Activated T-cell treated with anti-CD3 and anti-CD28 coated beads, Interleukin-2, amount 50 U/mL, for 72 hours (primary cell): ENCODE measurements at places on chromosomes 5 and 9. TPM values are rescaled to one million over a fixed set of nuclear protein-coding genes. Genes with fewer than 3 reads are reported as not detected.

Gene FGF1
- total RNA-seq, result not detected

Gene AK1
- 37.7 TPM for total RNA-seq

Gene TRIM36
- not detected for total RNA-seq

Gene CA9
- 0.65 TPM for total RNA-seq

GRCh38 chr5:158320178-158320674 is 461.3 kb upstream of the CLINT1 start:
- no peak for DNase-seq

- DNase-seq, result no peak
Observed at GRCh38 chr5:180870276-180871068, 9.4 kb upstream of the ZFP62 start.

GRCh38 chr9:129340427-129341170 is 162.5 kb upstream of the IER5L start:
- DNase-seq, result no peak

- peak; percentile 71 for DNase-seq
Observed at GRCh38 chr9:95724253-95724991, 151.1 kb upstream of the ERCC6L2 start.

- no peak for DNase-seq
Observed at GRCh38 chr5:3210531-3210930, 385.1 kb upstream of the IRX1 start.

DNA sequence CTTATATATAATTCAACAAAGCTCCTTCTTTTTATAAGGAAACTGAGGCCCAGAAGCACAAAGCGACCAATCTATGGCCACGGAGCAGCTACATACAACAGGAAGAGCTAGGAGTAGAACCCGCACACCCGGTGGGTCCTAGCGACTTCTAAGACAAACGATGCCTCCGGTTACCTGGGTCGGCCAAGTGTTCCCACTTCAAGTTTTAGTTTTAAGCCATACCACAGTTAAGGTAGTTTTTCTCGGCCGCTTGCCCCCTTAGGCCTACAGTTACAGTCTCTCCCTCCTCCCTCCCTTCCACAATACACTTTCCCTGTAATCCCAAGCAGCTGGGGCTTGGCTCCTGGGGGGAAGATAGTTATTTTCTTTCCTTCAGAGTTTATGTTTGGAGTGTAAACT is 533 bp downstream of the SREK1IP1 start:
- peak; percentile 23 for DNase-seq

- DNase-seq, result no peak
Observed at GRCh38 chr5:39137819-39138451, 63.7 kb upstream of the RICTOR start.

GRCh38 chr9:75992482-75993206 is 102.2 kb downstream of the PCSK5 start:
- DNase-seq, result no peak

DNA sequence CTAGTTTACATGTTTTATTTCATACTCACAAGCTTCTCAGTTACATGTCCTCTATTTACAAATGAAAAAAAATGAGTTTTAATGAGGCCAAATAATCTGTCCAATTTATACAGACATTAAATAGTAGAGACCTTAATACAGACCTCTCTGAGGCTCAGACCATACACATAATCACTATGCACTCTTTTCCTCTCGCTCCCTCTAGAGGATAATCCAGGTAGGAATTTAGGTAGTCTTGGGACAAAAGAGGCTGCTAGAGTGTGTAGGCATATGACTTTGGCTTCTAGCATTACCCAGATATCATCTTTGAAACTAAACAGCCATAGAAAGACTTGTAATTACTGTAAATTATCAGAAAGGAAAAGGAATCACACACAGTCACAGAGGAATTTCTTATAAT is 444.7 kb downstream of the HINT1 start:
- DNase-seq, result no peak

DNA sequence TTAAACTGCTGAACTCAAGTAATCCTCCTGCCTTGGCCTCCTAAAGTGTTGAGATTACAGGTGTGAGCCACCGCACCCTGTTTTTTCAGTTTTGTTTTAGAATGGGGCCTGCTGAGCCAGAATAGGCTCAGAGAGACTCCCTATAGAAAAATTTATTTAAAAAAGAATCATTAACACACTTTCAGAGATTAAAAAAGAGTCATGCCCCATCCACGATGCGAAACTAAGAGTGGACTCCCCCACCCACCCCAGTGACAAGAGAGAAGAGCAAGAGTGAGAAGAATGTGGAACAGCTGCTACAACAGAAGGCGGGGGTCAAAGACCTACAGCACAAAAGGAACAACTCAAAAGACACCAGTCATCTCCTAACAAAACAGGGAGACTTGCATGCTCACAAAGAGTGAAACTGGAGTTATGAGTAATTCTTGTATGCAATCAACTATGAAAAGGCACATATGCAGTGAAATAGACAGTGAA is 47.2 kb downstream of the GLDC start:
- peak; percentile 63 for DNase-seq

- no peak for DNase-seq
Observed at GRCh38 chr5:170545811-170546210, 42.0 kb downstream of the KCNIP1 start.

DNA sequence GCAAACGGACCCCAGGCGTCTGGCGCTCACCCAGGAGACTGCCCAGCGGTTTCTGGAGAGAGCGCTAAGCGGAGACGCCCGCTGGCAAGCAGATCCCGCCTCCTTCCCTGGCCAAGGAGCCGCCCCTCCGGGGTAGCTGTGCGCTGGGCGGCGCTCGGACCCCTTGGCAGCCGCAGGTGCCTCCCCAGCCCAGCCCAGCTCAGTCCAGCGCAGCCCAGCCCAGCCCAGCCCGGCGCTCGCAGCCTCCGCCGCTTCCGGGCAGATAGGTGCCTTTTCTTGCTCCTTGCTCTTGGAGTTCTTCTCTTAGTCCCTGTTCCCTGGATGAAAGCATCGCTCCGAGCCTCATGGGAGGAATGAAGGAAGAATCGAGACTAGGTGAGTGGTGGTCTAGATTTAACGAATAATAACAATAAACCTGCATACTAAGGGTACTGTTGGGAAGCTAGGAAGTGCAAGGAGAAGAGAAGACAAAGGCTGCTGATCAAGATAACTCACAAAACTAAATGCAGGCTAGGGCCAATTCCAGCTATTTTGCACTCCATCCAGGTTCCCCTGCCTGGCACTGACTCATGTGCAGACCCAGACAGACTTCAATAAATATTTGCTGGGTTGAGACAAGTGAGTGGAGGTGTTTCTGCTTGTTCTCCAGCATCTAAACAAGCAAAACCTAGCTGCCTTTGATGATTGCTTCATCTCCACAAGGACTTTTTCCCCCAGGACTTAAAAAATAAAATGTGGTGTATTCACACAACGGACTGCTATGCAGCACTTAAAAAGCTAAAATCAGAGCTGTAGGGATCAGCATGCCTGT is at the start of gene STK32A:
Gene STK32A, plus strand, starts transcription at position 202 of the 811 bp plus-strand sequence. CDS start 4,609 bp downstream, outside the sequence.
- no peak for DNase-seq

GRCh38 chr9:27586304-27586703 is 13.0 kb upstream of the C9orf72 start:
- DNase-seq, result no peak

DNA sequence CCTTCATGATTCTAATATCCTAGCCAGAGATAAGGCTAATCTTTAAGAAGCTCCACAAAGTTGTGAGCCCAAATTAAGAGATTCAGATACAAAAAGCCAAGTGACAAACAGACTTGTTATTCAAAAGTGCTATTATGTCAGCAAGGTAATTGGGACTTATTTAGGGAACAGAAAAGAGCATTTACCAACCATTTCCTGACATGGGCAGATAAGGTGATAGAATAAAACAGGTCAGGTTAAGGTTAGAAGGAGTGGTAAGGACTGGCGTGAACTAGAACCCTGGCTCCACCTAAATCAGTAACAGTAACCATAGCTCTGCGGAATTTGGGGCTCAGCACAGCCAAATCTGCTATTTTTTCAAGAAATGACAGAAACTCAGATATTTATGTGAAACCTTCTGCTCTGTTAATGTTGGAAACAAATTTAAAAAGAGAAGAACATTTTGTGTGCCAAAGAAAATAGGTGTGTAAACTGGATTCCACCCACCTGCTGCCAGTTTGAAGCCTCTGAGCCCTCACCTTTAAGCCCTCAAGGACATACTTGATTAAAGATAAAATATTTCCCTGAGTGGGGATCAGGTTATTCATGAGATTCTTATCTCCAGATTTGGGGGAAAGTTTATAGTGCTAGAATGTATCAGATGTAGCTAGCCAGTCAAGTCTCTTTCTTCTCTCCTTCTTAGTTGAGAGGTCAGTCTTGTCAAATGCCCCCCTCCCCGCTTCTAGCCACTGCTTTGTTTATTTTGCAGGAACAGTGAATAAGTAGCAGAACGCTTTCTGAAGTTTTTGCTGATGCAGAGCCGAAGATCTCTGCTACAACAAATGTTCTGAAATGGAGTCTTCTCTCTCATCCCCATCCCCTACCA is 10.2 kb upstream of the ERMP1 start:
- DNase-seq, result no peak

DNA sequence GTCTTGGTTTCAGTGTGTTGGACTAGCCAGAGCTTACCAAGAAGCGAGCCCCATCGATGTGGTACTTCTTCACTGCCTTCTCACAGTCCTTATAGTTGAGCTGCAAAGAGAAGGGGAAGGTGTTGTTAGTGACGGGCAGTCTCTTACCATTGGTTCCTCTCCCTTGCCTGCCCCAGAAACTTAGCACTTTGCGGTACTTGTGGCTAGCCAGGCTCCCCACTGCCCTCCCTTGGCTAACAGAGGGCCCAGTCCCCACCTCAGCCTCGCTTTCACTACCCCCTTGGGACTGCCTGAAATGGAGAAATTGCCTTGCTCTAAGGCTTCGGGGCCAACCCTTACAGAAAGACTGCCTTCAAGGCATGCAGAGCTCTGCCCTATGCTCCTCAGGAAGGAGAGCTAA is 4.3 kb downstream of the LCP2 start:
- DNase-seq, result peak; percentile 69

DNA sequence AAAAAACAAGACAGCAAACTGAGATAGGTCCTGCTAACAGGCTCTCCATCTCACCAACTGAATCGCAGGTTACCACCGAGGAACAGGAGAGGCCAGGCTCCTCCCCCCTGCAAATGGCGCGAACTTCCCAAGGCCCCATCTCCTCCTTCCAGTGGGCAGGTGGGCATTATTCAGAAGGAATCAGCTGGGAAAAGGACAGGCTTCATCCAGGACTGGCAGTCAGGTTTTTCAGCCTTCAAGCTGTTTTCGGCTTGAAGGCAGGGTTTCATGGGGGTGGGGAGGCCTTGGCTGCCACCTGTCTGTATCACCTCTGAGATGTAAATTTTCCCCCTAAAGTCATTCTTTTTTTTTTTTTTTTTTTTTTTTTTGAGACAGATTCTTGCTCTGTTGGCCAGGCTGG is 79.4 kb downstream of the SFXN1 start:
- no peak for DNase-seq

GRCh38 chr5:148858547-148858946 is 32.1 kb downstream of the ADRB2 start:
- DNase-seq, result no peak

DNA sequence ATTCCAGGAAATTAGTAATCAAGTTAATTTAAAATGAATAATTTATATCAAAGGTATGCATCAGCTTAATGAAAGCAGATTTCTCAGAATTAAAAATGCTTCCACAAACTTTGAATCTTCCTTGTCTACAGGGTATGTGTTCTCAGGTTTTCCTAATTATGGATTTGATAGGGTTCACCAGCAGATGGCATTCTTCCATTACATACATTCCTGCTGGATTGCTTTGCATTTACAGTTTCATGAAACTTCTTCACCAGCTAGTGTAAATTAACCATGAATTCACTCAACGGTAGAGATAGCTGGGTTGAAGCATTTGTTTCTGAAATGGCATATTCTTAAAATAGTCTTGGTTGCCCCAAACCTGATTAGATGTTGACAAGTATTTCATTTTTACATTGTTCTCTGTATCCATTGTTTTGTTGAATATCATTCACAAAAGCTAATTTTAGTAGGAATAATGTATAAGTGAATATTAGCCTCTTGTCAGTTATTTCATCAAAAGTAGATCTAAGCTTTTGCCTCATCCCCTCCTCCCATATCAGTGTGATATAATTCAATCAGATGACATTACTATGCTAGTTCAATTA is 68.7 kb upstream of the WDR41 start:
- no peak for DNase-seq

GRCh38 chr5:61333321-61333953 is 1.4 kb downstream of the ZSWIM6 start:
- peak; percentile 44 for DNase-seq

- no peak for DNase-seq
Observed at GRCh38 chr9:16267281-16268066, 603.0 kb downstream of the BNC2 start.
